ENCODE measurements at places on chromosomes 3 and 15. TPM values are rescaled to one million over a fixed set of nuclear protein-coding genes. Genes with fewer than 3 reads are reported as not detected.

RHOV gene
- total RNA-seq: not detected

LRRIQ4 gene
- 0.19 TPM for total RNA-seq

DNA sequence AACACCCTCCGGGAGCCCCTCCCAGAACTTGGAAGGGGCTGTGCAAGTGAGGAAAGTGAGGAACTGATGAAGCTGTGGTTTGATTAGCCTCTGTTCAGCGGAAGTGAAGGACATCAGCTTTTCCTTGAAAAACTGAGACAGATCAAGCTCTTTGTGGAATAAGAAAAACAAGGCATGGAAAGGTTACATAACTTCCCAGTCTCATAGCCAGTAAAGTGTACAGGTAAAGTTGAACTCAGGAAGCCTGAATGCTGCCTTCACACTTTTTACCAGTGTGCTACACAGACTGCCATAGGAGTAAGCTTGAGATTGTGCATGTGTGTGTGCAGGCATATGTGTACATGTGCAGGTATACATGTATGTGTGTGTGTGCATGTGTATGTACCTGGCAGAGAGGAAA, 293.2 kb downstream of the FGF12 start:
- DNase-seq: no peak
- no peak overlapping the region for H3K27ac ChIP-seq
- no peaks in the 10 kb centered on the region for H3K36me3 ChIP-seq
- H3K4me3 ChIP-seq: no peak overlapping the region
- no peaks in the 10 kb centered on the region for H3K4me1 ChIP-seq

DNA sequence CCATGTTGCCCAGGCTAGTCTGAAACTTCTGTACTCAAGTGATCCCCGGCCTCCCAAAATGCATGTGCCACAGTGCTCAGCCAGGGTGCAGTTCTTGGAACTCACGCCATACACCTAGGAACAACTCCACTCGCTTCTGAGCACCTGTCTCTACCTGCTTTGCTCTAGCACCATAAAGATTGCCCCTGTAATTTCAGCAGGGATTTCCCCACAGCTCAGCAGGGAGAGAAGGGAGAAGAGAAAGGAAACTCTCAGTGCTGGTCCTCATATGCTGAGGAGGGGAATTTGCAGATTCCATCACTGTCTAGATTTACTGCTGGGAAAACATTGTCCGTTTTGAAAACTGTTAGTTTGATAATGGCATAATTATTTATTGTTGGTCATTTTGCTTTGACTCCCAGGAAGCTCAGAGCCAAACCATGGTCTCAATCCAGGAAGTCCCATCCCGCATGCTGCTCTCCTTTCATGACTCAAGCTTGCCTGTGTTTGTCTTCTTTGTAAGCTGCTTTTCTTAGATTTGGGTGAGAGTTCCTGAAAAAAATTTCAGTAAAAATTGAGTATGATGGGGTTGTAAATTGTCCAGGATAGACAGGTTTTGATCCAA, 24.2 kb downstream of the TRIM71 start:
- no peak for DNase-seq
- peaks cover 7% of the 10 kb centered on the region for H3K4me1 ChIP-seq
- no peak overlapping the region for H3K27ac ChIP-seq
- no peaks in the 10 kb centered on the region for H3K27me3 ChIP-seq

GRCh38 chr3:97430601-97431000, 334.0 kb upstream of the ARL6 start:
- H3K36me3 ChIP-seq: no peaks in the 10 kb centered on the region
- H3K27ac ChIP-seq: no peak overlapping the region
- H3K27me3 ChIP-seq: no peaks in the 10 kb centered on the region
- H3K4me3 ChIP-seq: no peak overlapping the region

Data from naive thymus-derived CD8-positive, alpha-beta T cell (primary cell).